Brain pericyte (primary cell): ENCODE measurements at places on chromosomes 4 and X.

DNA sequence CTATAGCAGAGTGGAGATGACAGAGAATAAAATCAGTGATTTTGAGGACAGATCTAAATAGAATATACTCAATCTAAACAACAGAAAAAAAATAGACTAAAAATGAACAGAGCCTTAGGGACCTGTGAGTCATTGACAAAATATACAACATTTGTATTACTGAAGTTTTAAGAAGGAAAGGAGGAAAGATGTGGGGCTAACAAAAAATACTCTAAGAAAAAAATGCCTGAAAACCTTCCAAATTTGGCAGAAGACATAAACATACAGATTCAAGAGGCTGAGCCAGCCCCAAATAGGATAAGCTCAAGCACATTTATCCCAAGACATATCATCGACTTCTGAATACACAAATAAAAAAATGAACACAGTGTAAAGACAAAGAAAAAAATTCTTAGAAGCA lies 123.6 kb upstream of the INTU start:
- DNase-seq, result no peak

GRCh38 chrX:49312176-49312575 lies 8.7 kb downstream of the GAGE10 start:
- DNase-seq, result no peak

DNA sequence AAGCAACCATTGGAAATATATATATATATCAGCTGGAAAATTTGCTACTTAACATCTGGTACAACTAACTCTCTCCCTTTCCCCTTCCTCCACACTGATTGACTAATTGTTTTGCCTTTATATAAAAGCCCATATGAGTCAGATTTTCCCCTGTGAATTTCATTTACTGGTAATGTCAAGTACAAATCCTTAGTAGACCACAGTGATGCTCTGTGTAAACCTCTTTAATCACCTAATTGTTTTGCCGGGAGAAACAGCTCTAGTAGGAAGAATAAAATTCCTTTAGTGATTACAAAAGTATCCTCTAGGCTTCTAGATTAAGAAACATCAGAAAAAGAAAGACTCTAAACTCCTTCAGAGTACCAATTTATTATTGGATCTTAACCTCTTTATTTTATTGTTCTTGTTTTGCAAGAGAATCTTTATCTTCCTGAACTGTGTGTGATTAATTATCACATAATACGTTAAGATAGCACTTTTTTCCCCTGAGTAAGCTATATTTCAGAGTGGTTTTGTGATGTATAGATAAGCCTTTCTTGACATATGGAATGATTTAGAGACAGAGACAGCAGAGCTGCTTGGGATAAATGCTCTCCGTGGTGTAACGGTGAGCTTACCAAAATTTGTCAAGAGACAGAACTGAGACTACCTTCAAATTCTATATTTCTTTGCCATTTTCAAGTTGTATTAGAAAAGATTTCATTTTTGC lies 1606.4 kb upstream of the TENM3 start:
- no peak for DNase-seq

GRCh38 chr4:140254651-140255299 lies 100.8 kb upstream of the MAML3 start:
- no peak for DNase-seq

DNA sequence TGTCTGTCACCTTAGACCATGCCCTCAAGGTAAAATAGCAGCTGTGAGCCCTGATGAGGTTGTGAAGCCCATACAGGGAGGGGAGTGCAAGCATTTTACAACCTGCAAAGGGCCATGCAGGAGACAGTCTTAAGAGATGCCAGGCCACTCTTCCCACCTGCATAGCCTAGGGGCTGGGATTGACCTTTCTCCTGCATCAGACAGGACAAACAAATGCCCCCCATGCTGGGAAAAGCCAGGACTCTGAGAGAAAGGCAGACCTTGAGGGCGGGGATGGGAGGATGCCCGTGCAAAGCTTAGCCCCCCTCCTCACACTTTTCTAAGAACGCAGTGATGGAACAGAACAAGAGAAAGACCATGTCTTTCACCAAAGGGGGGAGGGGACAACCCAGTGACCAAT lies 137.9 kb upstream of the MAMLD1 start:
- no peak for DNase-seq

GRCh38 chr4:169582203-169582602 lies 30.2 kb downstream of the NEK1 start:
- DNase-seq, result no peak

- no peak for DNase-seq
Observed at GRCh38 chr4:173360587-173361221, 10.1 kb upstream of the SAP30 start.

DNA sequence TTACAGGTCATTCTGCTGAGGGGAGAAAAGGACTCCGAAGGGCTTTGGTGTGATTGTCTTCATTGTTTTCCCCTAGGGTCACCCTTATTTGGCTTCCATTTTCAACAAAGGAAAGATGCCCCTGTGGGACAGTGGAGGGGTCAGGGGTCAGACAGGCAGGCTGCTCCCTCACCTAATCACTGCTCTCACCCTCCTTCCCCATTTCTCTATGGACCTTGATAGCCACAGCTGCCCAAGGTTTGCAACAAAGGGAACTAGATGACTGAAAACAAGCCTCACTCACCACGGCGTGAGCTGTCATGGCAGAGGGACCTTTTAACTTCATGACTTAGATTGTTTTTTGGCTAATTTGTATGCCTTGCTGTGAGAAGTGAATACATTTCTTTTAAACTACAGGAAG lies 40.7 kb downstream of the C4orf51 start:
- DNase-seq, result no peak

GRCh38 chrX:123859409-123859845 lies 426 bp upstream of the XIAP start:
- DNase-seq, result no peak

GRCh38 chr4:117768610-117769009 lies 265.7 kb upstream of the NDST3 start:
- DNase-seq, result no peak

DNA sequence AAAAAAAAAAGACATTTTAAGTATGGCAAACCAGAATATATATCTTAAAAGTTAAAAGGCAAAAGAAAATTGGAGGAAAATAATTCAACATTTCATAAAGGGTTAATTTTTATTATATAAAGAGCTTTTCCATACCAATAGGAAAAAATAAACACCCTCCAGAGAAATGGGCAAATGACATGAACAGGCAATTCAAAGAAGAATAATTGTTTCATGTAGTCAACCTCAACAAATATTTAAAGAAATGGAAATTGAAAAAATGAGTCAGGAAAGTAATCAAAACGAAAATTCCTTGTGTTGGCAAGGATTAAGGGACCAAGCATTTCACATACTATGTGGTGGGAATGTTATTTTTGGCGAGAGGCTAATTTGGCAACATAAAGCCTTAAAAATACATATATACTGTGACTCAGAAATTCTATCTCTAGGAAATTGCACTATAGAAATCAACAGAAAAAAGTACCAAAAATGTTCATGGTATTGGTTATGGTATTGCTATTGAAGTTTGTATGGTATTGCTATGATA lies 87.6 kb downstream of the HAUS3 start:
- no peak for DNase-seq

- DNase-seq, result no peak
Observed at GRCh38 chr4:3659131-3659530, 107.1 kb upstream of the ADRA2C start.

- no peak for DNase-seq
Observed at GRCh38 chrX:69216911-69217310, 51.7 kb upstream of the PJA1 start.

DNA sequence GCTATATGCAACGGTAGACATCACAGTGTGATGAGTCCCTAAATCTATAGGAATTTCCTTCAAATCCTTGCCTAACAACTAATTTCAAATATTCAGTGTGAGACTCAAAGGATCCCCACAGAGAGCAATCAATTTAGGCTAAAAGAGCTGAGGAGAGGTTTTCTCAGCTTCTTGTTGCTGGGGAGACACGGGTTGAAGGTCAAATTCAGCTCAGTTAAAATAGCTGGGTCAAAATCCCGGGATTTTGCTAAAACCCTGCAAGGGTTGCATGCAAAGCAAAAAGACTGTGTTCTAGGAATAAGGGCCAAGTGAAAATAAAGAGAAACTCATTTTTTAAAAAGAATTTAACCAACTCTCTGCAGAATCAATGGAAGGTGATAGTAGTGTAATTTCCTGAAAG lies 1073.4 kb downstream of the NLGN4X start:
- DNase-seq, result no peak

GRCh38 chr4:24624381-24624780 lies 40.0 kb upstream of the DHX15 start:
- no peak for DNase-seq
